ENCODE measurements at places on chromosomes 1 and 21.

DNA sequence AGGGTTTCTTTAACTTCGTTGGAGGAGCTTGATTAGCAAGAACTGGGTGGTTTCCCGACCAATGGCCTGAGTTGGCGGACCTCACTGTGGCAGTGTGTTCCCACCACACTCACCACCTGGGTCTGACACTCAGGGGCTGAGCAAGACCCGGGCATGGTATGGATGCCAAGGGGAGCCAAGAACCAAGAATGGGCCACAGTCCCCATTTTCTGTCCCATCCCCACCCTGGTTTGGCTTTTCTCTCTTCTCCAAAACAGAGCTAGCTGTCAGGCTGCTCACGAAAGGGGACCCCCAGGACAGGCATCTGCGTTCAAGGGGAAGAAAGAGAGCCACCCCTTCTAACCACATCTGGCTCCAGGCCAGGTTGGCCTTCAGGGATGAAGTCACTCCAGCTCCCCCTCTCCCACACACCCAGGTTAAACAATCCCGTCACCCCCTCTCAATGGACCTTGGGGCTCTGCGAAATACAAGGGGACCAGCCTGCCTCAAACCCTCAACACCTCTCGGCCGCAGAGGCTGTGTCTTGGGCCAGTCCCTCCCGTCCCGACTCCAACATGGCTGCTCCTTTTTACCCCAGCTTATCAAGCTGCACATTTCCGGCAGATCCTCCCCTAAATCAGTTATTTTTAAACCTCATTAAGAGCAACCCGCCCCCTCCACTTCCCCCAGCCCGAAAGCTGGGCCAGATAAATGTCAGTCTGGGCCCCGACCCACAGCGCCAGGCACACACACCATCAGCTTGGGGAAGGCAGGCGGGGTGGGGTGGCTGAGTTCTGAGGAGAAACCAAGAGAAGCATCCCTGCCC lies 3.4 kb downstream of the TAGLN2 start:
- no peak for DNase-seq

DNA sequence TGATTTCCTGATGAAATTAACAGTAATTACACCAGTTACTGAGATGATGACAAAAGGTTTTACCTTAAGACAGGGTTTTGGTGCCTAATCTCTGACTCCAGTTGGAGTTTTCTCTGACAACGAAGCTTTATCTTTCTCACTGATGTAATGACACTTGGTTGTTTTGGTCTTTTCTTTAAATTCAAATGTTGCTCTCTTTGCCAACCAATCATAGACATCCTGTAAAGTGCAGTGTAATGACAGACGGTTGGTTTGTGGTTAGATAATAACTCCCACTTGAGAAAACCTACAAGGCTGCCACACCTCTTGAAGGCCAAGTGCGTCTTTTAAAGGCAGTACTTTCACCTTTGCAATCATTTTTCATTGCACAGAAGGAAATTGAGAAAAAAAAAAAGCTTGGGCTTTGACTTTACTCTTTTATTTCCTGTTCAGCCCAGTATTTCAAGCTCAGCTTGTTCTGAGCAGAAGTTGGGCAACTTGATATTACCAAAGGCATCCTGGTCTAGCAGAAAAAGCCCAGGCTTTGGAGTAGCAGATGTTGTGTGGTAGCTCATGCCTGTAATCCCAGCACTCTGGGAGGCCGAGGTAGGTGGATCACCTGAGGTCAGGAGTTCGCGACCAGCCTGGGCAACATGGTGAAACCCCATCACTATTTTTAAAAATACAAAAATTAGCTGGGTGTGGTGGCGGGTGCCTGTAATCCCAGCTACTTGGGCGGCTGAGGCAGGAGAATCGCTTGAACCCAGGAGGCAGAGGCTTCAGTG lies 14.9 kb downstream of the PDIK1L start:
- no peak for DNase-seq

DNA sequence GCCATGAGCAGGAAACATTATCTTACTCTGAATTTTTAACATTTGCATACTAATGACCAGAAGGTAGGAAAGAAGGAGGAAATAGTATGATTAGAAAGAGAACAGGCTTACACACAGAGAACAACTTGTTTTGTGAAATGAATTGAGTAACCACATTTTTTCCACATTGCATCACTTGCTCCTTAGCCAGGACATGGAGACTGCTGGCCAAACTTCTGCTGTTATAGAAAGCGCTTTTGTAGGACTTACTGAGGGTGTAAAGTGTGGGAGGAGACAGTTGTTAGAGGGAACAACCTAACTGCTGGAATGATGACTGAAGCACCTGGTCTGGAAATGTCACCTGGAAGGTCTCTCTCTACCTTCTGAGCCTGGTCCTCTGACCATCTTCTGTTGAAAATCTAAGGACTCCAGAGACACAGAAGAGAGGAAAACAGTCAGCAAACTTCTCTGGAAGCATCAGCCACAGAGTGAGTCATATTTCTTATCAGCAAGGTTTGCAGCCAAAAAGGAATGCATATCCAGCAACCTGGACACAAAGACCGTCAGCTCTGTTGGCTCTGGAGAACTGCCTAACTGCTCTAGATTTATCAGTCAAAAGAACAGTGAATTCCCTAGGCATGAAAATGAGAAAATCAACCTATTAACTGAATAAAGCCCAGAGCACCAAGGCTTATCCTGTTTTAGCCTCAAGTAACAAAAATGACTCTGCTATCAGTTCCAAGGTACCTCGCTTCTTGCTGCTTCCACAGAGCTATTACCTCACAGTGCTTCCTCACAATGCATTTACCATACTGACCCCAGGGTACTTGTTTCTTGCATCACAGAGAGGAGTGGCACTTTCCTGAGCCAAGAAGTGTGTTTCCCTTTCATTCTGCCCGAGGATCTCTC lies 88.0 kb upstream of the SLFNL1 start:
- no peak for DNase-seq

- DNase-seq, result no peak
These were observed 7.0 kb upstream of the USP25 start for GRCh38 chr21:15722591-15723324.

DNA sequence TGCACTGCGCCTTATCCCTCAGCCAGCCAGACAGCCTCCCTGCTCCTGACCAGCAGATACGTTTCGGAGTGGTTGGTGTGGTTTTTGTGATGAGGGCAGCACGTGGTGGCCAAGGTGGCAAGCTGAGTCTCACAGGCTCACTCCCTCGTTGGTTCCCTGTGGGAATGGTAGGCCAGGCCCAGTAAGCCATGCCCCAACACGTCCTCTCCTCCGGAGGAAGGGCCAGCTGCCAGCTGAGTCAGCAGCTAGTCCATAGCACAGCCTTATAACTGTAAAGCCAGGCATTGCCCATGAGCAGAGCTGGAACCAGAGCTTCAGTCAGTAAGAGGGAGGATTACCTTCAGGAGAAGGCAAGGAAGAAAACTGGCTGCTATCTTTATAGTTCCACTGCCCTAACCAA lies 29.5 kb downstream of the SZRD1 start:
- DNase-seq, result no peak

Measured in caudate nucleus (tissue), 63 donors.